GM12878 (cell line): ENCODE measurements at places on chromosomes 5 and 9. TPM values are rescaled to one million over a fixed set of nuclear protein-coding genes. Genes with fewer than 3 reads are reported as not detected.

PCDHB4 gene
- polyA plus RNA-seq = not detected in 2 replicates

DDX4 gene
- not detected in 2 replicates for polyA plus RNA-seq

LVRN gene
- polyA plus RNA-seq = 0.30 TPM in 1 of 2 replicates, not detected in the other

SPINK13 gene
- not detected in 2 replicates for polyA plus RNA-seq

SLC27A6 gene
- not detected in 2 replicates for polyA plus RNA-seq

P4HA2 gene
- polyA plus RNA-seq = 6.6 and 7.4 TPM in 2 replicates
